ENCODE measurements at places on chromosomes 13 and 19.

GRCh38 chr19:6006896-6007295, 29.0 kb upstream of the RANBP3 start:
- no peak for DNase-seq

DNA sequence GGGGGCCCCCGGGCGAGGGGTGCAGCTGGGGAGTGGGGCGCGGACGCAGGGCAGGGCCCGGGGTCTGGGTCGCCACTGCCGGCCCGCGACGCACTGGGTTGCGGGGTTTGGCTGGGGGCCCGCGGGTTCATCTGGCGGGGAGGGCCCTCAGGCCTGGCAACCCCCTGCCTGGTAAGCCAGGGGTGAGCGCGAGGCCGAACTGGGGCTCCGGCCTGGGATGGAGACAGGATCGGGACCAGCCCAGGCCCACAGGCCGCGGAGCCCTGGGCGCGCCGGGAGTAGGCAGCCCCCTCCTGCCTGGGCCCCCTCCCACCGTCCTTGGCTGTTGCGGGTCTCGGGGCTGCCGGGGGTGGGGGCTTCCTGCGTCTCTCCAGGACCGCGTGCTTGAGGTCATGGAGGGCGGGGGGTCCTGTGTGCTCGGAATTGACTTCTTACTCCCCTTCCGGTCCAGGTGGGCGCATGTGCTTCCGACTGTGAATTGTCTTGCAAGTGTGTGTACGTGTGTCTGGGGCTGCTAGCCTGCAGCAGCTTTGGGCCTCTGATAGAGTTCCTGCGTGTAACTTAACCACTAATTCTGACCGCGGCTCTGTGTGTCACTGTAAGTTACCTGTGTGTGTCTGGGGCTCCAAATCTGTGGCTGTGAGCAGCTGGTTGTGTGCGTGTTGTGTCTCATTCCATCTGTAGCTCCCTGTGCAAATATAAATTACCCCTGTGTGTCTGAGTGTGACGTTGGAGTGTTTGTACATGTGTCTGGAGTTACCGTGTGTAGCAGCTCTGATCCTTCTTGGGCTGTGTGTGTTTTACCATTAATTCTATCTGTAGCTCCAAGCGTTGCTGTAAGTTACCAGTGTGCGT, 751 bp downstream of the GRAMD1A start:
- no peak for DNase-seq

- DNase-seq: no peak
Observed at GRCh38 chr19:44968670-44969069, 13.5 kb downstream of the CLPTM1 start.

DNA sequence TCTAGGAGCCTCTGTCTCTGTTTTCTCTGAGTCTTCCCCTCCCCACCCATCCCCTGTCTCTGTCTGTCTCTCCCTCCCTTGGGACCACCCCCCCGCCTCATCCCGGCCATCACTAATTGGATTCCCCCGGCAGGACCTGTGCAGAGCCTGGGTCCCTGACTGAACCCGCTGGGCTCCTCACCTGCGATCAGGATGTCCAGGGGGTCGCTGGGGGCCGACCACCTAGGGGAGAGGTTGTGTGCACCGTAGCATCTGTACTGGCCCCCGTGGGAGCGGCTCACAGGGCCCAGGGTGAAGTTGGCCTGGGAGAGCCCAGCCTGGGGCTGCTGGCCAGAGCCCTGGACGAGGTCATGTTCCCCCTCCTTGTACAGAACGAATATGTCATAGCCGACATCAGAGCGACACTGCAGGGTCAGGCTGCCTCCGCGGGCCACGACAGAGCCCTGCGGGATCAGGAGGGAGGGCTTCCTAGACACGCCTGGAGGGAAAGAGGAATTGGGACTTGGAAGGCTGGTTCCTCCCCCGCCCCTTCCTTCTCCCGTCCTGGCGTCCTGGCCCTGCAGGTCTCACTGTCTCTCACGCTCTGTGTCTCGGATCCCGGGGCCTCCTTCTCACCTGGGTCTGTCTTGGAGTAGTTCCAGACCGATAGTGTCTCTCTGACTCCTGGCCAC, 1.8 kb downstream of the LILRB5 start:
- no peak for DNase-seq

GRCh38 chr13:63901630-63902029, 2486.0 kb upstream of the PCDH20 start:
- DNase-seq: no peak

DNA sequence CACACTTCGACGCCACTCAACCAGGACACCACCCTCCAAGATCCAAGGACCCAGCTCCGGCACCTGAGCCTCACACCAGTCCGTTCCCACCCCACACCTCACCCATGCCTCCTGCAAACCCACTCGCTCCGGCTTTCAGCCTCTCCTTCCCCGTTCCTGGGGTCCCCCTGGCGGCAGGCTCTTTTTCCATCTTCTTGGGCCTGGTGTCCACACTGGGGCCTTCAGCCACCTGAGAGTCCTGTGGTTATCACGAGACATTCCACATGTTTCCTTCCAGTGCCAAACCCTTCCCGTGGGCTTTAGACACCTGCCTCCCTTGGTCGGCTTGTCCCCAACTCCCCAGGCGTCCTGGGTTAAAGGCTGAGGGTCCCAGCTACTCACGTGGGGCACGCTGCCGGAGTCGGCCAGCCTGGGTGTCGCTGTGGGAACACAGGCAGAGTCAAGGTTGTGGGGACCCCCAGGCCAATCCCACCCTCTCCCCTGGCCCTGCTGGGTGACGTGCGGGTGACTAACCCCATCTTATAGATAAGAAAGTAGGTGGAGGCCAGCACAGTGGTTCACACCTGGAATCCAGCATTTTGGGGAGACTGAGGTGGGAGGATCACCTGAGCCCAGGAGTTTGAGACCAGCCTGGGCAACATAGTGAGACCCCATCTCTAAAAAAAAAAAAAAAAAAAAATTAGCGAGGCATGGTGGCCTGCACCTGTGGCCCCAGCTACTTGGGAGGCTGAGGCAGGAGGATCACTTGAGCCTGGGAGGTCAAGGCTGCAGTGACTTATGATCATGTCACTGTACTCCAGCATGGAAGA, 1.9 kb downstream of the JSRP1 start:
- DNase-seq: no peak

DNA sequence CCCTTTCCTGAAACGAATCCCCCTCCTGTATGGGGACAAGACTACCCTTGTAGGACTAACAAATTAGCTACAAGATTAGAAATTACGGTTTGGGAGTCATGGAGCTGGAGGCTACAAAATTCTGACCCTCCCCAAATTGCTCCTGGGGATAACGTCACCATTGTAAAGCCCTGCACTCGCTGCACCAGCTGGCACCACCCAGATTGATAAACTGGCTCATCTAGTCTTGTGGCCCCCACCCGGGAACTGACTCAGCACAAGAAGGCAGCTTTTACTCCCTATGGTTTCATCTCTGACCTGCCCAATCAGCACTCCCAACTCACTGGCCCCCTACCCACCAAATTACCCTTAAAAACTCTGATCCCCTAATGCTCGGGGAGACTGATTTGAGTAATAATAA, 150.6 kb upstream of the TSC22D1 start:
- DNase-seq: no peak

DNA sequence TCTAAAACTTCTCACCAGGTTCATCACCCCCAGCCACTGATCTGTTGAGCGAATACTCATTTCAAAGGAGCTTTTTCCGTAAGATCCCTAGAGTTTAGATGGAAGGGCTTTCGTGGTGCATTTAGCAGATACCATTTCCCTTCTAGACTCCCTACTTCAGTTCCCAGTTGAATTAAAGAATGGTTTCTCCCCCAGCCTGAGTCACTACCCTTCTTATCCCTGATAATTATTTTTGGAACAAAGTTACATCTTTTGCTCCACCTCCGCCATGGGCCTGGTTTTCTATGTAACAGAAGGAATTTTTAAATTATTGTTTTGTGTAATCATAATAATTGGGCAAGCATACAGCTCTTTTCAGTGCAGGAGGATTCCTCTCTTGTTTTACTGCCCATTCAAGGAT, 22.0 kb downstream of the USPL1 start:
- DNase-seq: no peak

GRCh38 chr13:75384879-75385707, 96.9 kb downstream of the TBC1D4 start:
- no peak for DNase-seq

- DNase-seq: no peak
Observed at GRCh38 chr19:40601134-40601974, at the start of gene LTBP4. TSS of gene LTBP4 (plus strand) at chr19:40601369. CDS start at chr19:40601388, 19 bp downstream.

GRCh38 chr19:55930996-55931515, 1.1 kb downstream of the NLRP13 start:
- no peak for DNase-seq

DNA sequence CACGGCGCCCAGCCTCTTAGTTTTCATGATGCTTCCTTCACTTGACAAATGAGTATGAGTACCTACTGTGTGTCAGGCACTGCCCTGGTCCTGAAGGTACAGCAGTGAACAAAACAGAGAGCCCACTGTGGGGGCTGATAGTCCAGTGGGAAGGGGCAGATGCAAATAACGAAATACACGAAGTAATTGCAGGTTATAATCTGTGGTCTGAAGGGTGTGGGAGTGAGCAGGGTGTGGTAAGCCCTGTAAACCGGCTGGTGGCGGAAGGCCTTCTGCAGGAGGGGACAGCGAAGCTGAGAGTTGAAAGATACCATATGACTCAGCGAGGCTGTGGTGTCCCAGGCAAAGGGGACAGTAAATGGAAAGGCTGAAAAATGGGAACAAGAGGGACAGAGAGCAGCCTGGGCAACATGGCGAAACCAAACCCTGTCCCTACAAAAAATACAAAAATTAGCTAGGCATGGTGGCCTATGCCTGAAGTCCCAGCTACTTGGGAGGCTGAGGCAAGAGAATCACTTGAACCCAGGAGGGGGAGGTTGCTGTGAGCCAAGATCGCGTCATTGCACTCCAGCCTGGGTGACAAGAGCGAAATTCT, 60.5 kb downstream of the MAP4K1 start:
- DNase-seq: no peak

DNA sequence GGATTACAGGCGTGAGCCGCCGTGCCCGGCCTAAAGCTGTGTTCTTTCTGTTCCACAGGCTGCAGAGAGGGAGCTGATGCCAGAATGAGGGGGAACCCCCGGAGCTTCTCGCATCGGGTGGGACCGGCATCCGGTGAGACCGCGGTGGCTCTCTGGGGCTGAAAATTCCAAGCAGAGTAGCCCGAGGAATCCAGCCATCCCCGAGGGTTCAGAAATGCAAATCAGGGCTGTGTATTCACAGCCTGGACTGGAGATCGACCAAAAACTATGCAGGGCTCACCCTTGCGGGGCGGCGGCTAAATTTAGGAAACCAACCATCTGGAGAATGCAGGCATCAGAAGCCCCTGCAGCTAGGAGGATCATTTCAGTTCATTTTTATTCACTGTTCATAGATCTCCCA, 99.2 kb downstream of the GNG7 start:
- no peak for DNase-seq

DNA sequence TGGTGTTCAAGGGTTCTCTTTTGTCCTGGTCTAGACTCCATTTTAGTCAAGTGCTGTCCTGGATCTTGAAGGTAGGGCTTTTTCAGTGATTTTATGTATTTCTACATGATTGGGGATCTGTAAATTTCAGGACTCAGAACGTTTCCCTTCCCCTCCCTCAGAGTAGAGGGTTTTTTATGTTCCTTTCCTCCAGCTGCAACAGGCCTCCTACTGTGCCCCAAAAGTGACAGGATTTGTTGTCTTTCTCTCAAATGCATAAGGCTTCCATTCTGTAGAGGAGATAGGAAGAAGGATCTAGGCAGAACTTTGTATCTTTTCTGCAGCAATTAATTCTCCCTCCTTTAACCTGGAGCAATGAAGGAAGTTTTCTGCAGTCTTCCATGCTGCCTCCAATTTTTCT, 251.3 kb downstream of the MAB21L1 start:
- DNase-seq: no peak

DNA sequence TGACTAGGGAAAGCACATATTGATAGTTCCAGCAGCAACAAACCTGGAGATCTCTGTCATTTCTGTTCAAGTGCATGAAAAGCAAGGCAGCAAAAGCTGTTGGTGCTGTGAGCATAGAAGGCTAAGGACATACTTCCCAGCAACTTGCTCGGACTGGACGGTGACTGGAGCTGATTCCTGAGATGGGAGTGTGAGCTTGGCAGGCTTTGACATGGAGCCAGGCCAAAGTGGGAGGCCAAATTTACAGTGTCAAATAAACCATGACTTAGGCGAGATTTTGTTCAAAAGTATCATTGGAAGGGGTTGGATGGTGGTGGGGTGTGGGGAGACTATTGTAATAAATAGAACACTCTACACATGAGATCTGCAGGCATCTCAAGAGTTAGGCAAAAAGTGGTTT, 5.9 kb upstream of the ARGLU1 start:
- no peak for DNase-seq

DNA sequence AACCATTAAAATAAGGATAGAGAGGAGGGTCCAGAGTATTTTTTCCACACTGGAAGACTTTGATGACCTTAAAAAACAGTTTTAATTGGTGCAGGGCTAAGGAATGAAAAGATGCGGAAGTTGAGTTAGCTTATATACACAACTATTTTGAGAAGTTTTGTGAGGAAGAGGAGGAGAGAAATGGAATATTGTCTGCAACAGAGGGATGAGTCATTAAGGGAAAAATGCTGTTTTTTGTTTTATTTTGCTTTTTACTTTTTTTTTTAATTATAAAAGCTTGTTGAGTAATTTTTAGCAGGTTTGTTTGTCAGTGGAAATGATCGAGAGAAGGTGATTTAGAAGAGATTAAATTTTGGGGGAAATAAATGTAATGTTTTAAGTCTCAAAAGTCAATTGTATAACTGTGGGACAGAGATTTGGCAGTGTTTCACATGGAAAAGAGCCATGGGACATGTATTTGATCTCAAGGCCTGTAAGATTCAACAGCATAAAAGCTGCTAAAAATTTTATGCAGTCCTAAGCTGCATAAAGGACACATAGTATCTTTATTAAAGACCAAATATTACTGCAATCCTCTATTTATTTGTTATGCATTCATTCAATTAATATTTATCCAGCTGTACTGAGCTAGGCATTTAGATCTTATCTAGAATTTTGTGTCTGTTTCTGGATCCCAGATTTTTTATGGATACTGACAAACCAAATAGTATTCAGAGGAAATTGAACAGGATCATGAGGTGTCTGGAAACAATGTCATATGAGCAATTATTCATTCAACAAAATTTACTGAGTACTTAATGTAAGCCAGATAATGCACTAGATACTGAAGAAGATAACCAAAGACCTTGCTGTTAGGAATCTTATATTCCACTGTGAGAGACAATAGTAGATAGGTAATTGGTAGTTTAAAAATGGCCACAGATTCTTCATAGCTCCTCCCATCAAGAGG, 72.7 kb downstream of the DNAJC15 start:
- no peak for DNase-seq

GRCh38 chr13:111303559-111303958, 16.9 kb upstream of the TEX29 start:
- no peak for DNase-seq

DNA sequence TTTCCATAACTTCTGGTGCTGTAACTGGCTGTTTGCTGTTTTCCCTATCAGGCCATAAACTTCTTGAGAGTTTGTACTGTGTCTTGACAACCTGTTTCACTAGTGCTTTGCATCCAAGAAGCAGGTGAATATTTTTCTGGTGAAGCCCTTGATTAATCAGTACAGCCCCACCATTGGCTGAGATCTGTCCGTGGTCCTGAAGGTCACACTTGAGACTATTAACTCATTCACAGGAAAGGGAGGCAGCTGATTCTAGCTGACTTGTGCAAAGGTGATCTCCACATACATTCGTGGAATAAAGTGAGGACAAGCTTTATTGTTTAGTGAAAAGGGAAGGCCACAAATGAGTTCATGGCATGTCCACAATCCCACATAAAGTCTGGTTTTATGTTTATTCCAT, 61.4 kb upstream of the ZNF835 start:
- DNase-seq: no peak

- DNase-seq: no peak
Observed at GRCh38 chr19:55348317-55349034, 6.0 kb downstream of the COX6B2 start.

- no peak for DNase-seq
Observed at GRCh38 chr19:13699786-13700185, 64.5 kb upstream of the MRI1 start.

GRCh38 chr13:24087605-24088225, 72.8 kb upstream of the SPATA13 start:
- DNase-seq: no peak
